Upper lobe of left lung (tissue), 6 donors: ENCODE measurements at places on chromosomes 1 and 21. TPM values are rescaled to one million over a fixed set of nuclear protein-coding genes. Genes with fewer than 3 reads are reported as not detected.

The CATSPERE gene
- 1.4 TPM for total RNA-seq

The GRIK3 gene
- total RNA-seq = not detected

The CASQ1 gene
- total RNA-seq = 0.91 TPM

The CFHR5 gene
- total RNA-seq = not detected

The OR14K1 gene
- total RNA-seq = not detected

The SDC3 gene
- 65.8 TPM for total RNA-seq

The EDN2 gene
- 0.77 TPM for total RNA-seq

The FNDC5 gene
- 0.30 TPM for total RNA-seq

The CCDC185 gene
- not detected for total RNA-seq

The APCS gene
- not detected for total RNA-seq

The VANGL2 gene
- total RNA-seq = 2.1 TPM

The TEX38 gene
- not detected for total RNA-seq

The CD52 gene
- 210 TPM for total RNA-seq

The OLIG2 gene
- total RNA-seq = not detected

The KPRP gene
- total RNA-seq = not detected

The KRTAP7-1 gene
- not detected for total RNA-seq

The PDE9A gene
- total RNA-seq = 5.8 TPM

The CPLANE2 gene
- total RNA-seq = 5.2 TPM

The ECM1 gene
- 21.1 TPM for total RNA-seq

The ZNF683 gene
- not detected for total RNA-seq

The TNFSF4 gene
- 1.0 TPM for total RNA-seq

The CYB5RL gene
- total RNA-seq = 5.9 TPM

The PIGR gene
- total RNA-seq = 396 TPM

The DYRK3 gene
- total RNA-seq = 4.1 TPM

The TMPRSS15 gene
- not detected for total RNA-seq

The AMY1B gene
- not detected for total RNA-seq

The CA6 gene
- not detected for total RNA-seq

The HES3 gene
- total RNA-seq = not detected
